ENCODE measurements at places on chromosomes 1 and 21. TPM values are rescaled to one million over a fixed set of nuclear protein-coding genes. Genes with fewer than 3 reads are reported as not detected.
A peak's percentile ranks its signal among the peaks of the same experiment; 100 is the strongest.

Gene GSTM5
- 0.54 TPM for total RNA-seq

Gene CNIH3
- total RNA-seq, result 1.5 TPM

DNA sequence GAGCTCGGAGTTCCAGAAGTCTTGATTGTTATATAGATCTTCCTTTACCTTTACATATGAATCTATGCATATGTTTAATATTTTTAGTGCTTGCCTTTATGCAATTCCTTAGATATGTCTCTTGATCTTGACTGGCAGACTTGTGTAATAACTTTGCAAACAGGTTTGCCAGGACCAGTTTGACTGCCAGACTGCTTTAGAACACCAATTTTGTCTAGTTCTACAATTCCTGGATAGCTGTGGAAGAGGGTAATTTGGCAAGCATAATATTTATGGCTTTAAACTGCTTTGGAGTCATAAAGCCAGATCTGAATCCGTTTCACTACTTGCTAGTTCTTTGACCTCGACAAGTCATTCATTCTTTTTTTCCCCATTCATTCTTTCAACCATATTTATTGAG is 250.0 kb downstream of the FAF1 start:
- H3K27ac ChIP-seq, result no peak overlapping the region
- H3K4me1 ChIP-seq, result peaks cover 2% of the 10 kb centered on the region

GRCh38 chr1:219317762-219318353 is 144.2 kb downstream of the LYPLAL1 start:
- H3K4me3 ChIP-seq, result no peak overlapping the region
- H3K27ac ChIP-seq, result no peak overlapping the region
- peaks cover 1% of the 10 kb centered on the region for H3K36me3 ChIP-seq
- peaks cover 5% of the 10 kb centered on the region for H3K27me3 ChIP-seq

DNA sequence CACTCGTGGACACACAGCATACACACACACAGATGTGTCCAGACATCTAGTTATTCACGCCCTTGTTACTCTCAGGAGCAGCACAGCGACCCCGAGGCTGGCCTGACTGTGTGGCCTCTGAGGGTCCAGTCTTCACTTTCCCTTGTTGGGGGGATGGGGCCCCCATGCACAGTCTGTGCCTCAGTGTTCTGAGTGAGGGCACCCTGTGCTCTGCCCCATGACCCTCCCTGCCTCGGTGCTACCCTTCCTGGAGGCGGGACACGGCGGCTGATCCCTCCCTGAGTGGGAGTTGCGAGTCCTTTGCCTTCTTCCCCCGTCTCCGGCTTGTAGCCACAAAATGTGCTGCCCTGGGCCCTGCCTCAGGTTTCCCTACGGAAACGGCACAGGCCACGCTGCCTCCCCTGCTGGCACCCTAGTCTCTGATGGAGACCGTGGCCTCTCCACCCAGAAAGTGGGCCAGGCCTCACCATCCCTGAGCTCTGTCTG is 8.6 kb downstream of the CSTB start:
- H3K4me3 ChIP-seq, result no peak overlapping the region
- H3K4me1 ChIP-seq, result peaks cover 4% of the 10 kb centered on the region
- H3K36me3 ChIP-seq, result peaks cover 11% of the 10 kb centered on the region
- no peaks in the 10 kb centered on the region for H3K27me3 ChIP-seq
- no peak overlapping the region for H3K27ac ChIP-seq

Gene DNAI4
- total RNA-seq, result 3.6 TPM

DNA sequence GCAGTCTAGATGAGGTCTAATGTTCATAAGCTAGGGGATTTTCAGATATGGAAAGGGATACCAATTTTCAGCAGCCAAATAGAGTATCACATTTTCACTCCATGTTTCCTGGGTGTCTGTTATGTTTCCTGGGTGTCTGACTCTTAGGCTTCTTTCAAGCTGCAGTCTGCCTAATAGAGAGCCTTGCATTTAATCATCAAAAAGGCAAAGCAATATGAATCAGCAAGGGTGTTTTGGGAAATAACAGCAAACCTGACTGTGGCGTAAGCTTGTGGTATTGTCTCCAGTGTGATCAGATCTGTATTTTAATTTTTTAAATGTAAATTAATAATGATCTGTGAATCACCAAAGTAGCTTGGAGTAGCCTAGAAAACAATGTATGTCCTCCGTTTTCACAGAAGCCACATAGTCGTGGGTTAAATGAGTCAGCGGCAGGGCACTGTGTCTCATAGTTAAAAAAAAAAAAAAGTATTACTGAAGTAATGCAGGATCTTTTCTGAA is 10.4 kb downstream of the LGALS8 start:
- H3K27me3 ChIP-seq, result no peaks in the 10 kb centered on the region
- H3K27ac ChIP-seq, result peak overlapping the region; percentile 95
- H3K4me1 ChIP-seq, result peaks cover 46% of the 10 kb centered on the region
- peak; percentile 75 for DNase-seq
- H3K4me3 ChIP-seq, result peak overlapping the region; percentile 17

Gene HES5
- total RNA-seq, result not detected

Gene BSND
- total RNA-seq, result not detected

All from activated CD4-positive, alpha-beta T cell treated with anti-CD3 and anti-CD28 coated beads for 36 hours (primary cell).